ENCODE measurements at places on chromosomes 2 and 18.

DNA sequence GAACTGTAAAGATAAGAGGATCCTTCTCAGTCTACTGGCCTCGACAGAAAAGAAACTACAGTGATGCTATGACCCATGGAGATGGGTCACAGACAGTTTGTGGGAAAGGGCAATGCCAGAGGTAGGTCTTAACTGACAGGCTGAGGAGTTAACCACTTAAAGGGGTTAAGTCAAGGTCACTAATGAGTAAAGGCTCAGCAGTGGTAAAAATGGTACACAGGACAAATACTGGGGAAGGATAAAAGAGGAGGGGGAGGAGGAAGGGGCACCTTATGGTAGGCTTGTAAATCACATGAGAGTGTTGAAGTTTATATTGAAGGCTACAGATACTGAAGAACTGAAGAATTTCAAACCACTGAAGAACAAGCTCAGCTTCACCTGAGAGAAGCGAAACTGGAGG lies 9.9 kb downstream of the IER3IP1 start:
- no peak for DNase-seq

- DNase-seq: no peak
These were observed 161.7 kb downstream of the INSIG2 start for GRCh38 chr2:118250001-118250400.

GRCh38 chr18:70382017-70382416 lies 93.2 kb downstream of the SOCS6 start:
- DNase-seq: no peak

GRCh38 chr2:222353993-222354392 lies 55.2 kb upstream of the PAX3 start:
- no peak for DNase-seq

GRCh38 chr2:3254442-3254941 lies 123.1 kb downstream of the EIPR1 start:
- DNase-seq: no peak

- no peak for DNase-seq
These were observed 42.6 kb downstream of the SESTD1 start for GRCh38 chr2:179222076-179222475.

DNA sequence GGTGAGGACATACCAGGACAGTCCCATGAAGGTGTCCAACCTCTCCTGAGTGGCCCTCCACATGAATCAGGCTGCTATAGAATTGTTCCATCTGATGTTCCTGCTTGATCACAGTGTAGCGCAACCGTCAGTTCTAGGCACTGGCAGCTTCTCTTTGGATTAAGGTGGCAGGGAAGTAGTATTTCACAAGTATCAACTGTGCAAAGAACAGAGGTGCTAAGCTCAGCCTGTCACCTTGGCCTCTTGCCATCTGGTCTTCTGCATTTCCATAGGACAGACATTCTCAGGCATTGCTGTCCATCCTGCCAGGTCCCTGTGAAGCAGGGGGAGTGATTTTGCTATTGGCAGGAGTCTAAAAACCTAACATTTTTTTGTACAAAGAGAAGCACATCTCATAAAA lies 182.2 kb upstream of the EPAS1 start:
- no peak for DNase-seq

DNA sequence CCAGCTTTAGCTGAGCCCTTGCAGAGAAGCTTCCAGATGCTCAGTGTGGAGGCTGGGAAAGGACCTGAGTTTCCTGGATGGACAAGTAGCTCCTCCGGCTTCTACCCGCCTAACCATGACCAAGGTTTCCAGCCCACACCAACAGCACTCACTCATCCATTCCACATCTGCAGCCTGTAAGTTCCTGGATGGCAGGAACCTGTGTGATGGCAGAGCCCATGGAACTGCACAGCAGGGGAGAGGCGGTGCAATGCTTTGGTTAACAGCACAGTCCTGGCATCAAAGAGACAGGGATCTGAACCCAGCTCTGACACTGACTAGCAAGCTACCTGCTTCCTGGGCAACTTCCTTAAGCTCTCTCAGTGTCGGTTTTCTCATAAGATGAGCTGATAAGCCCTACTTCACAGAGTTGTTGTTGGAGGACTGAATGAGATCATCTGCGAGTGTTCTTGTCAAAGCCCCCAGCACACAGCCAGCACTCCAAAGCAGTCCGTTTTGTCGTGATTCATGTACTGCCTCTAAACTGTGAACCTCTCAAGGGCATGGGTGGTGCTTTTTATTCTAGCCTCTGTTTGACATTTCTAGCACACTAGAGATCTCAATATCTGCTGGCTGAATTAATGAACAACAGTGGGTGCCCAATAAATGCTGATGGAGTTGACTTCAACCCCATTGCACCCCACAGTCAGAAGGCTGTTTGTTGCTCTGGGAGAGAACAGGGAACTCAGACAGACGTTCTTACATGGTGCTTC lies 41.6 kb upstream of the OTOF start:
- peak; percentile 9 for DNase-seq

- no peak for DNase-seq
These were observed 32.1 kb downstream of the ASAP2 start for GRCh38 chr2:9238591-9239326.

DNA sequence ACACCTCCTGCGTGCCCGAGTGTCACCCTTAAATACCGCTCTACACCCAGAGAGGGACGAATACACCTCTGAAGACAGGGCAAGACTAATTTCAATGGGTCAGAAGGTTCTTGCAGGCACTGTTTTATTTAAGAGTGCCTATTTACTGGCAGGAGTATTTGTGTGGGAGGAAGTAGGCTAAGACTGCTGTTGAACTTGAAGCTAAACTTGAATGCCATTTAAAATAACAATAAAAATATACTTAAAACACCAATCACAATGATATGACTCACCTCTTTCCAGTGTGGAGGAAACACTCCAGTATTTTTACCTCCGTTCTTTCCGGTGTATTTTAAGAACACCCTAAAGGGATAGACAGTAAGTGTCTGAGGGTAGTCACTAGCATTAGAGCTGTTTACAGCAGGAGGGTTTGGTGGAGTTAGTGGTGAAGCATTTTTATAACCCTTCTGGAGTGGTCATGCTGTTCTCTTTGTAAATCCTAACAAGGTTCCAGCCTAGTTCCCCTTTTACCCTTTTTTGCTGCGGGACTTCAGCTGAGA lies 9.6 kb upstream of the HOXD1 start:
- no peak for DNase-seq

DNA sequence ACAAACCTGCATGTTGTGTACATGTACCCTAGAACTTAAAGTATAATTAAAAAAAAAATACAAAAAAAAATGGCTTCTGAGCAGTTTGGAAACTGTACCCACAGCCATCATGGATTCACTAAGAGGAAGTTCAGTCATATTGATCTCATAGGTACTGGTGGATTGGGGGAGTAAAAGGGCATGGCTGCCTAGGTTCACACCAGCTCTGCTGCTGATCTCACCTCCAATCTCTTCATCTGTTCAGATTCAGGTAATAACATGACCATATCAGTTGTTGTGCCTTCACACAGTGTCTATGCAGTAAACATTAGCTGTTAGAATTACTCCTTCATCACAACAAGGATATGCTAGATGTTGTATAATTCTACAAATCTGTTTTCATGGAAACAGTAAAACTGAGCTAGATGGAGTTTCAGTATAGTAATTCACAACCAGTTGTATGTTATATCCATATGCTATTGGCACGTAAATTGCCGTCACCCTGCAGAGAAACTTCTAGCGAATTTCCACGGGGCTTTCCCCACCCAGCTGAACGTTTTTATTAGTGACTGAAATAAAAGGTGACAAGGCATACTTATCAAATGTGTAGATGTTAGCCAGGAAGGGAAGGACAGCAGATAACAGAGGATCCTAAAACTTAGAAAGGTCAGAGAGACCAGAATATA lies 59.3 kb upstream of the ITM2C start:
- DNase-seq: no peak

DNA sequence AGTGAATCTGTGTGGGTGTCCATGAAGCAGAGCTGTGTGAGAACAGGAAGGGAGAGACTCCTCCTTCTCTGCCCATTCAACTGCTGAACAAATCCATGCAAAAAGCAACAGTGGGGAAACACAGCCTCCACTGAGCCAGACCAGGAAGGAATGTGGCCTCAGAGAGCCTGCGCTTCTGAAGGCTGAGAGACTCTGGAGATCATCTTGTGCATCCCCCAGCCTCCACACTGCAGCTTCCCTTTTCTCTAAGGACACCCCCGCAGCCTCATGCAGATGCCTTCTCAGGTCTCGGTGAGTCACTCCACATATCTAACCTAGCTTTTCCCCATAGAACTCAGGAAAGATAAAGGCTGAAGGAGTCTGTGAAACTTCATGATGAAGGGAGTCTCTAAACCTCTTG lies 402.9 kb downstream of the TNS1 start:
- DNase-seq: no peak

DNA sequence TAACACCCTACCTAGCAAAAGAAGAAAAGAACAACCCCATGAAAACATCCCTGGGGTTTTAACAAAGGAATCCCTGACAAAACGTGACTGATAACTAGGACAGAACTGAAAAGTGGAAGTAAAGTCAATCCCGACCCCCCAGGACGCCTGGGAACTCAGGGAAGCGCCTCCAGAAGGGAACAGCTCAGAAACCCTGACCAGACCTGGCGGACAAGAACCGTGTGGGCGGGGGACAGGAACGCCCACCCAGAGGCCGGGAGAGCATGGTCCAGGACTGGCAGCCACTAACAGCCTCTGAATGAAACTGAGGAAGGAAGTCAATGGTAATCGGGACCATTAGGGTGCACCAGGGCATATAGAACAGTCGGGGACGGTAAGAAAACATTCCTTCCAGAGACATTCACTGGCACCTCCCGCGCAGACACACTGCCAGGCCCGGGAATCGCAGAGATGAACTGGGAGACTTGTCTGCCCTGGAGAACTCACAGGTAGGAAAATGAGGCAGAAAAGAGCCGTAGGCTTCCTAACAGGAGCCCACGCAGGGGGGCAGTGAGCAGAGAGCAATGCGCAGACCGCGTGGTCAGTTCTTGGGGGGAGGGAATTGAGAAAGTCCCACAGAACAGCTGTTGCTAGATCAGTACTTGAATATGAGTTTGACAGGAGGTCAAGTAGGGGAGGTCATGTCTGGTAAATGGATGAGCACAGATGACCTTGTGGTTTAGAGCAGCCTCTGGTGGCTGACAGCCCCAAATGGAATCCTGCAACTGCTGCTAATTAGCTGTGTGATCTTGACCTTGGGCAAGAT lies 1.3 kb upstream of the TBC1D8 start:
- peak; percentile 26 for DNase-seq

DNA sequence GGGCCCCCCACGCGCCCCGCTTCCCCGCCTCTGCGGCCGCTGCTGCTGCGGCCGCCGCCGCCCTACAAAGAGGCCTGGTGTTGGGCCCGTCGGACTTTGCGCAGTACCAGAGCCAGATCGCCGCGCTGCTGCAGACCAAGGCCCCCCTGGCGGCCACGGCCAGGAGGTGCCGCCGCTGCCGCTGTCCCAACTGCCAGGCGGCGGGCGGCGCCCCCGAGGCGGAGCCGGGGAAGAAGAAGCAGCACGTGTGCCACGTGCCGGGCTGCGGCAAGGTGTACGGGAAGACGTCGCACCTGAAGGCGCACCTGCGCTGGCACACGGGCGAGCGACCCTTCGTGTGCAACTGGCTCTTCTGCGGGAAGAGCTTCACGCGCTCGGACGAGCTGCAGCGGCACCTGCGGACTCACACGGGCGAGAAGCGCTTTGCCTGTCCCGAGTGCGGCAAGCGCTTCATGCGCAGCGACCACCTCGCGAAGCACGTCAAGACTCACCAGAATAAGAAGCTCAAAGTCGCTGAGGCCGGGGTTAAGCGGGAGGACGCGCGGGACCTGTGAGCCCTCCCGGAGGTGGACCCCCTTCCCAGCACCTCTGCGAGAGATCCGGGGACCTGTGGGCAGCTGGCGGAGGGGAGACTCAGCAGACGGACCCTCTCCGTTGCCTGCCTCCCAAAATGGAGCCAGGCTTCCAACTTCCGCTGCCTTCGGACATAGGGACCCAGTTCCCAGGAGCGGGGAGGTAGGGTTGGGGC lies 1.9 kb downstream of the SP5 start:
- DNase-seq: peak; percentile 23

- no peak for DNase-seq
These were observed 60.5 kb upstream of the TEX51 start for GRCh38 chr2:126837966-126838715.

DNA sequence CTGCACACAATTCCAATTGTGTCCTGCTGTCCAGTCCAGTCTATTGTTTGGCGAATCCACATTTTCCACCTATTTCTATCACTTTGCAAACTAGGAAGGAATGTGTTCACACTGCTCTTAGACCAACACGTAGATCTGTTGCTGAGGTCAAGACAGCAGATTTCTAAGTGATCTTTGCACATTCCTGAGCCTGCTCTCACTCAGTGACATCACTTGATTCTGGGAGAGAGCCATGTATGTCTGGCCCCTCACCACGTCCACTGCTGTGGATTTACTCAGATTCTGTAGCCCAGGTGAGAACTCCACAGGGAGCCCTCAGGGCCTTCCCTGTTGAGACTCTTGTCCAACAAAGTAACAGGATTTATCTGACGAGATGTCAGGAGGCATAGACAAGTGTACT lies 317.2 kb downstream of the TSN start:
- no peak for DNase-seq

DNA sequence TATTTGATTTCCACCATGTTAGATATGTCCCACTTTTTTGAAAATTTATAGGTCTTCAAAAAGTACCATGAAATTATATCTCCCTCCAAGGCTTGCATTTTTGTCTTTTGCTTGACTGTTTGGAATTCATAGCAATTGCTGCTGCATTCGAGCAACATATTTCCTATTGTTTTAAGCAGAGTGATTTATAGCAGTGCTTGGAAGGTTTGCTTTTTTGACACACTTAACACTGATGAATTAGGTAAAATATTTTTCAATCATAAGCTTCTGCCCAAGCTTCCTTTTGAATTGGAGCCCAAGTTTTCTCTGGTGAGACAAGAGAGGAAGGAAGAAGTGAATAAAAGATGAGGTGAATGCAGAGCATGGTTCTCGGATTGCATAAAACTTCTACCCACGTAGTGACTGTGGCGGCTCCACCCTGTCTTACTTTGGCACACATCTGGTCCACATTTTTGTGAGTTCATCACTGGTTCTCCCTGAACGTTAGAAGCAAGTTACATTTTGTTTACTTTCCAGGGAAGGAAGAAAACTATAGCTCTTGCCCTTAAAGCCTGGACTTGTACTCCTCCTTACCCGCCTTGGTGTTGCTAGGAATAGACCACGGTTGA lies 667.0 kb downstream of the TSN start:
- DNase-seq: no peak

GRCh38 chr2:178863130-178863855 lies 56.1 kb upstream of the TTN start:
- no peak for DNase-seq

GRCh38 chr18:50163505-50163904 lies 31.4 kb downstream of the MYO5B start:
- no peak for DNase-seq

Data from CD4-positive, alpha-beta T cell treated with Interleukin-21 for 1 hour (primary cell).